Smooth muscle cell of trachea (primary cell): ENCODE measurements at places on chromosomes 2 and 18. TPM values are rescaled to one million over a fixed set of nuclear protein-coding genes. Genes with fewer than 3 reads are reported as not detected.

Gene AQP12B
- total RNA-seq, result 0.17 TPM in 1 of 2 replicates, not detected in the other

Gene SLC19A3
- 0.17 and 0.29 TPM in 2 replicates for total RNA-seq

Gene CFAP221
- not detected in 2 replicates for total RNA-seq

Gene VAMP8
- total RNA-seq, result 1.5 and 2.8 TPM in 2 replicates

Gene SPDYA
- total RNA-seq, result 1.2 and 2.3 TPM in 2 replicates
